ENCODE measurements at places on chromosomes 7 and 10.

- no peak for DNase-seq
Observed at GRCh38 chr7:158249692-158250091, 337.9 kb downstream of the PTPRN2 start.

DNA sequence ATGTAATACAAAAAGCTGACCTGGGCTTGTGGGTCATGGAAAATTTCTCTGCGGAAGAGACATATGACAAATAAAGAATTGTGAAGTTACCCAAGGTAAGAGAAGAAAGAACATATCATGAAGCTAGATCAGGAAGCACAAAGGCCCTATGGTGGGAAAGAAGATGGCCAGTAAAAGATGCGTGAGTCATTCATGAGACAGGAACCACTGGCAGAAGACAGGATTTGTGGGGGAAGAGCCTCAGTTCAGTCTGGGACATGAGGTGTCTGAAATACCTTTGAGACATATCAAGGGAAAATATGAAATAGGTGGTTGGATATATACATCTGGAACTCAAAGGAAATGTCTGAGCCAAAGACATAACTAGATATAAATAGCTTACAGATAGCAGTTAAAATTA lies 27.7 kb upstream of the AMPH start:
- no peak for DNase-seq

- DNase-seq: no peak
Observed at GRCh38 chr10:98916526-98917125, 319.0 kb downstream of the HPSE2 start.

GRCh38 chr10:119754085-119754484 lies 28.2 kb downstream of the INPP5F start:
- DNase-seq: no peak

DNA sequence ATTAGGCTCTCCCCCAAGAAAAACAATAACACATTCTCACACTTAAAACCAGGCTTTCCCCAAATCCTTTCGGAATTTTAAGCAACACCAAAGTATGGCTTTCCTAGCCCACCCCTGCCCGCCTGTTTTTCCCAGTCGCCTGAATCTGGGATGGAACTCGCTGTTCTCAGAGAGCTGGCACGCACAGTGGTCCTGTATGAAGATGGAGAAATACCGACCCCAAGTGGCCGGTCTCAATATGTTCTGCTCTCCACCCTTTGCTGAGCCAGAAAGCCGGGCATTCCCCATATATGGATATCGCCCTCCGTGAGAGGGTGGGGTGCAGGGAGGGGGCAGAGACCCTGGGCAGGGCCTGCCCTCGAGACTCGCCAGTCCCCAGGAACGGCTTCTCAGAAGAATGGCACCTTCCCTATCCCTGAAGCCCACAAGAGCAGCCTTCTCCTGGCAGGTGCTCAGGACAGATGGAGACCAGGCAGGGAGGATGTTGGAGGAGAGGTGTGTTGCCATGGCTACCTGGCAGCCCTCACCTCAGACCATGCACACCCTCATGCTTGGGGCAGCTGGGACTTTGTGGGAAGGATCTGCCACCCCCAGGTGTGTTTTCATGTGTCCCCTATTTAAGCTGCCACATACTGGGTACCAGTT lies 3.4 kb downstream of the TACR2 start:
- DNase-seq: no peak

DNA sequence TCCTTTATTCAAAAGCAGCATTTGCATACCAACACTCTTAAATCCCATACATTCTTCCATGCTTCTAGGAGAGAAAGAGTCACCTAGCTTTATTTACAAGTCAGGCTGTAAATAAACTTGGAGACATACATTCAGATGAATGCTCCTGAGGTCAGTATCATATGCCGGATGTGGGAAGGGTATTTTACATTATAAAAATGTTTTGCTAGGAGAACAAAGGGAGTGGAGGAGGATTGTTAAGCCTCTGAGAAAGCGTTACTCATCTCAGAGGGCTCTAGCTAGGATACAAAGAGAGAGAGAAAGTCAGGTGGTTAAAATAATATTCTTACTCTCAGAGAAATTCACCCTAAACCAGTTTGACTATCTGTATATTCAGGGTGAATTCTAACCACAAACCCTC lies 300.9 kb upstream of the NPSR1 start:
- DNase-seq: no peak

- DNase-seq: no peak
Observed at GRCh38 chr7:138549082-138549481, 89.0 kb downstream of the TRIM24 start.

GRCh38 chr10:88916231-88916630 lies 36.2 kb downstream of the STAMBPL1 start:
- DNase-seq: no peak

GRCh38 chr10:69817078-69817581 lies 15.4 kb downstream of the COL13A1 start:
- DNase-seq: no peak

GRCh38 chr10:72796042-72796441 lies 97.5 kb upstream of the OIT3 start:
- DNase-seq: no peak

DNA sequence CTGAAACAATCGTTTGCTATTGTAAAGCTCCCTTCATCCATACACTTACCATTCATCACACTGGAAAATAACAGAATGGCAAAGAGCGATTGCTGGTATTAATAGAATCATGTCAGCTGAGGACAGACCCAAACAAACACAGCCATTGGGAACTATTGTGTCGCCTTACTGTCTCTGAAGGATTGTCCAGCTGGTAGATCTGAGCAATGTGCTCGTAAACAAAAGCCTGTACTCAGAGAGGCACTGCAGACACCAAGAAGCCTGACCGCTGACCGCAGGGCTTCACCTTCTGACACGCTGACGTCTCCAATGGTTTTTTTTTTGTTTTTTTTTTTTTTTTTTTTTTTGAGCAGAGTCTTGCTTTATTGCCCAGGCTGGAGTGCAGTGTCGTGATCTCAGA lies 151.0 kb upstream of the FRMD4A start:
- no peak for DNase-seq

- DNase-seq: no peak
Observed at GRCh38 chr7:114934713-114935112, 12.8 kb downstream of the MDFIC start.

DNA sequence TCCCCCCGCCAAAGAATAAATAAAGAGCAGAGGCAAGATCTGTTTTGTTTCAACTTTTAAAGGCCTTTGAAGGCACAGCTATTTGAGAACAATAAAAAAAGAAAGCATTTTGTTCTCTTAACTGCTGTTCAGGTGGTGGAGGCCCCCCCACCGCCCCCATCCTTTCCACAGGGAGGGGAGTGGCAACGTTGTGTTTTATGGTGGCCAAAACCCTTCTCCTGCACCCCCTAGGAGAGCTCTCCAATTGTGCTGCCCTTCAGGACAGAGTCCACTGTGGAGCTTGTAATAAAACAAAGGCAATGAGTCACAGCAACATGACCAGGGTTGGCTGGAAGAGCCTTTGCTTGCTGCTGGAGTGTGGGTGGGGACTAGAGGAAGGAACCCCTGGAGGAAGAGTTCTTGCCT lies 987.9 kb downstream of the KCNMA1 start:
- no peak for DNase-seq

- DNase-seq: no peak
Observed at GRCh38 chr10:1938317-1938716, 201.0 kb upstream of the ADARB2 start.

GRCh38 chr7:79091011-79091410 lies 362.5 kb downstream of the MAGI2 start:
- DNase-seq: no peak

DNA sequence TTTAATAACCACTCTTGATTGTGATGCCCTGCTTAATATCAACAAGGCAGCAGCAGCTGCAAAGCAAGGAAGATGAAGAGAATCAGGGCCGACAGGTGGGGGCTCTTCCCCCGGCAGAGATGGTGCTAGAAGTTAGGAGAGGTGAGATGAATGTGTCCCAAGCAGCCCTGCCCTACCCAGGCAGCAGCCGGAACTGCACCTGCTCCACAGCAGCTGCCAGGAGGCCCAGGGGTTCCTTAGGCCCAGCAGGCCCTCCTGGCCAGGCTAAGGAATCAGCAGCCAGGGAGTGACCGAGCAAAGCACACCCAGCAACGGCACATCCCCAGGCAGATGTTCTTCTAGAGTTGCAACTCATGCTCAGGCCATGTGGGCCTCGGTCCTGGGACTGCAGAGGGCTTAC lies 17.9 kb downstream of the AFAP1L2 start:
- DNase-seq: no peak

DNA sequence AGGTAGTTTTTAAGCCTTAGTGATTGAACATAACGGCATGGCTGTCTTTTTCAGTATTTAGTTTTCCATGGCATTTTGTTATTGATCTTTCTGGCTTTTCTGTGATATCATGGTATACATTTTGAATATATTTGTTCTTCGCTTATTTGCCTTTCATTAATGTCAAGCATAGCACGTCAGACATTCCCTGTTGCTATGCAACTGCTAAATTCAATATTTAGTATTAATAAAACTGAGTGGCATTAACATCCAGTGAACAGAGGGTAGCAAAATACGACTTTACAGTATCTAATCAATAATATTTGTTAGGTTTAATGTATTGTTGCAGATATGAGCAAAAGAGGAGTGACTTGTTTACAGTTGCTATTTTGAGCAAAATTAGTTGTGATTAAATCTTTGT lies 72.5 kb downstream of the LCOR start:
- no peak for DNase-seq

GRCh38 chr7:159197066-159197975 lies 52.7 kb upstream of the VIPR2 start:
- DNase-seq: no peak

DNA sequence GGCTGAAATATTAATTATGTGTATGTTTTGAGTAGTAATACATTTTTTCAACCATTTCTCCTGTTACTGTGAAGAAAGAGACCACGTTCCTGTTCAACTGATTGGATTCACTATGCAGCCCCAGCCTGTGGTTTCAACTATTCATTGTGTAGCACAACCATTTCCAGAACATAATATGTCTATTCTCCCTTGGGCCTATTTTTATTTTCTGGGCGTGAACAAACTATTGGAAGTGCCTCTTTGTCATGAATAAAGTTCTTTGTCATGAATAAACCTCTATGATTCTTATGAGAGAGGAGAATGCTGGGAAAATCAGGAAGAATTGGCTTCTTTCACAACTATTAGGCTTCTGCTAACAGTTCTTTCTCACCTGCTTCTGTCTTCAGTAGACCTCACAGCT lies 152.4 kb downstream of the GNAT3 start:
- DNase-seq: no peak

- DNase-seq: no peak
Observed at GRCh38 chr10:71210542-71210871, 1.9 kb upstream of the UNC5B start.

GRCh38 chr10:114336823-114337509 lies 67.3 kb downstream of the AFAP1L2 start:
- no peak for DNase-seq

DNA sequence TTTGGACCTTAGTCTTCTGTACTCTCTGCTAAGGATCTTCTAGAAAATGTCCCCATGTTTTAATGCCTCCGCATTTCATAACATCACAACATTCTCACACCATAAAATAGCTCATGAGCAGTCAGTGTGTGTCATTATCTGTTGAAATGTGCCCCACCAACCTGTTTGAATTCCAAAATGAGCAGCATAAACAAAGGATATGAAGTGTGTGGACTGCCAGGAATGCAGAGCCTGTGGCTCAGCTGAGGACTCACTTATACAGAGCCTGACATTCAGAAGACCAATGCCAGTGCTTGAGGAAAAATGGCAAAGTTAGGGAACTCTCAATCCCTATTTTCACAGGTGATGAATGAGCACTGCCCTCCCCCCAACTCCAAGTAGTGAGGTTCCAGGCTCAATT lies 621.4 kb downstream of the POM121L12 start:
- DNase-seq: no peak

DNA sequence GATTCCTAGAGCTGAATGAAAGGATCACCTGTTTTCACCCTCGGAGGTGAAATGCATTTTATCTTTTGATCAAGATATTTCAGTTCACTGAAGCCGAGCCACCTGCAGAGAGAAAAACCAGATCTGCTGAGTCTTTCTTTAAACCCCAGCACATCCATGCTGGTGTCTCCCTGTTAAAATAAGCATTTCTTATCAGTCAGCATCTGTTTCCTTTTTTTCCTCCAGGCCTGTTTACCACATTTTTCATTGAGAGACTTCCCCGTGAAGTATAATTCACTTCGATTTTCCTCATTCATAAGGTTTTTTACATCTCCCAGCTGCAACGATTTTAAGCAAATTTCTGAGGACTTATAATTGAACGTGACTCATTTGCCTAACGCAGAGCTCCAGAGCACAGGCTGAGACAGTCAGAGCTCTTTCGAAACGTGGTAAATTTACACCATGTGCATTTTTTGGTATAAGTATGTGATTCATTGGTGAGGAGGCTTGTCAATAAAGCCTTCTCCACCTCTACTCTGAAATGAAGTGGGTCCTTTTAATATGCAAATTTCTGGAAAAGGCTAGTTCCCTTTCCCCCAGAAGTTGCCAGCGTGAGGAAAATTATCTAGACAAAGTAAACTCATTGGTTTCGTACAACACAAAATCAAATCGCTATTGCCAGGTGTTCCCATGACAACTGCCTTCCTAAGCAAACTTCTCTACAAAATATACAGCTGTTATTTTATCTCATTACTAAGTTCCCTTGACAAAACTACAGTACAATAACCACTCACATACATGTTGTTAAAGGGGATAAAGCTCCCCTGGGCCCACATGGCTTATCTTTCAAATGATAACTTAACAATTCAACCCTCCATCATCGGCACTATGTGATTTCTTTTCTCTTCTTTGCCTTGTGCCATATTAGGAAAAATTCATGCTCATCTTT lies 374.8 kb upstream of the AKR1E2 start:
- DNase-seq: no peak

- DNase-seq: no peak
Observed at GRCh38 chr7:128728598-128728997, 10.6 kb upstream of the CALU start.

DNA sequence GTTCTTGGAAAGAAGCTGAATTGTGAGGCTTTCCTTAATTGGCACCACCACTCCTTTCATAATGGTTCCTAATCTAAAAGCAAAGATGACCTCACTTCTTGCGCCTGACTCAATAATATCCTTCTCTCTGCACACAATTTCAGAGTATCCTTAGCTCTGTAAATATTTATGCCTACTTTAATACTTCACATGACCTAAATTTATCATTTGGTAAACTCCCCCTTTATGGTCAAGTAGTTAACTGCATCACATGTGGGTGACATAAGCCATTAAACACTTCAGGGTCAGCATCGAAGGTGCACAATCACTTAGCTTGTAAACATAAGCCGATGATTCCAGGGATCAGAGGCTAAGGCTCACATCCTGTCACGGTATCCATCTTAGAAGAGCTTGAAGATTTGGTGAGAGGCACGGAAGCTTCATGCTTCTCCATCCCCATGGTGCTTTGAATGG lies 7.3 kb upstream of the RHOBTB1 start:
- no peak for DNase-seq

DNA sequence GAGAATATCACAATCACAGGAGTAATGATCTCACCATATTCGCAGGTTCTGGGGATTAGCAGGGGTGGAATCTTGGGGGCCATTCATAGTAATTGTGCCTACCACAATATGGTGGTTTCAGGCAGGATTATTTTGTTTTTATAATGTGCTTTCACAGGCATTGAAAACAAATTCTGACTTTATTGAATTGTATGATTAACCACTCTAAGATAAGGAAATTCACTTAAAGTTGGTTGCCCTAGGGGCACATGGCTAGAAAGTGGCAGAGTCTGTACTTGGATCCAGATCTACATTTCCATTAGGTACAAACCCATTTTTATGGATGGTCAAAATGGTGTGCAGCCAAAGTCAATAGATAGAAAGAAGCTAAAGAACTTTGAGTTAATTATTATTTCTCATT lies 1.7 kb downstream of the CROT start:
- DNase-seq: no peak

- no peak for DNase-seq
Observed at GRCh38 chr7:44396931-44397545, 71.6 kb upstream of the CAMK2B start.
